ENCODE measurements at places on chromosomes 5 and 9.

DNA sequence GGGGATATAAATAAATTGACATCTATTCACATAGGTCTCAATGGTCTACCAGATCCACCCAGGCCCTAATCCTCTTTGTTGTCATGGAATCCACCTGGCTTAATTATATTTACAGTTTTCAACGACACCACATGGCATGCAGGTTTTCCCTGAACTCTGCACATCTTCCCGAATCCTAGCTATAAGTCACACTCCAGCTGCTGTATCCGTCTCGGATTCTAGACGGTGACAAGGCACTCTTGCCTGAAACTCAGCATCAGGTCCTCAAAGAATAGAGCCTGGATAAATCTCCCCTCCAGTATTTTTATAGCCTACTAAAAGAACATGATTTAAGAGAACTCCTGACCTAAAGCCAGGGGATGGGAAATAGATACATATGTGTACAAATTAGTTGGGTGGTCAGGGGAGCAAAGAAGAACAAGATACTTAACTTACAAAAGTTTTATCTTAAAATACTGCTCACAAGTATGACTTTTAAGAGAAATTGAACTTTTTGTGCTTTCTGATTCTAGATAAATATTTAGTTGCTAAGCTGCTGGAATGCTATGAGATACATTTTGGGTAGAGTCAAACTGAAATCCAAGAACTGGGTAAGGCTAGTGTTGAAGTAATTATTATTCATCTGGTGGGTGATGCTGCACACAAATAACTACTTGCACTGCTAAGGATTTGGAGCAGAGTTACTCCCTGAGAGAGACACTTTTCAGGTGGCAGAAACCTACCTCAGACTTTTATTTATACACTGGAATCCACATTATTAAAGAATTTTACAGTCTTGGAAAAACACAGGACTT is 187.3 kb downstream of the EFNA5 start:
- no peak for DNase-seq

DNA sequence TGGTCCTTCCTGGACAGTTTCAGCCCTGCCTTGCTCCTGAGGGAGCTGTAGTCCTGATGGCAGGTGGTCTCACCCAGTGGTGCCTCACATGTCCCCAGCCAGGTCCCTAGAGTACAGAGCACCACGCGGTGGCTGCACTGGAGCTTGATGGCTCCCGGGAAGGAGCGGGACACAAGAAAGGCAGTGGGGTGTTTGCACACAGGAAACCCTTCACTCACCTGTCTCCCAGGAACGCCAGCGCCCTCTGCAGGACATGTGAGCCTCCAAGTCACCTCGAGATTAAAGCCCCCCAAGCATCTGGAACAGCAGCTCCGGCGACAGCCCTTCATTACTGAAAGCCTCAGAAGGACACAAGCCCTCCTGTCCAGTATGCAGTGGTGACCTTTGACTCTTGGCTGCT is 19.9 kb upstream of the TMEM250 start:
- peak; percentile 26 for DNase-seq

DNA sequence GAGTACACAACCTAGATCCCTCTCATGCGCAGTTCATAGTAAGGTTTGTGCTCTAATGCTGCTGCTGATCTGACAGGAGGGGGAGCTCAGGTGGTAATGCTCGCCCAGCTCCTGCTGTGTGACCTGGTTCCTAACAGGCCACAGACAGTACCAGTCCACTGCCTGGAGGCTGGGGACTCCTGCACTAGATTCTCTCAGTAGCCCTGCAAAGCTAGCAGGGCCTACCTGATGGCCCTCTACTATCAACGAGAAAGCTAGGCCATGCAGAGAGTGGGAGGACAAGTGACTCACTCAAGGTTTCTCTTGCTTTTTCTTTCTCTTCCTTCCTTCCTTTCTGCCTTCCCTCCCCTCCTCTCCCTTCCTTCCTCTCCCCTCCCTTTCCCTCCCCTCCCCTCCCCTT is 55.1 kb upstream of the TEX48 start:
- DNase-seq, result no peak

DNA sequence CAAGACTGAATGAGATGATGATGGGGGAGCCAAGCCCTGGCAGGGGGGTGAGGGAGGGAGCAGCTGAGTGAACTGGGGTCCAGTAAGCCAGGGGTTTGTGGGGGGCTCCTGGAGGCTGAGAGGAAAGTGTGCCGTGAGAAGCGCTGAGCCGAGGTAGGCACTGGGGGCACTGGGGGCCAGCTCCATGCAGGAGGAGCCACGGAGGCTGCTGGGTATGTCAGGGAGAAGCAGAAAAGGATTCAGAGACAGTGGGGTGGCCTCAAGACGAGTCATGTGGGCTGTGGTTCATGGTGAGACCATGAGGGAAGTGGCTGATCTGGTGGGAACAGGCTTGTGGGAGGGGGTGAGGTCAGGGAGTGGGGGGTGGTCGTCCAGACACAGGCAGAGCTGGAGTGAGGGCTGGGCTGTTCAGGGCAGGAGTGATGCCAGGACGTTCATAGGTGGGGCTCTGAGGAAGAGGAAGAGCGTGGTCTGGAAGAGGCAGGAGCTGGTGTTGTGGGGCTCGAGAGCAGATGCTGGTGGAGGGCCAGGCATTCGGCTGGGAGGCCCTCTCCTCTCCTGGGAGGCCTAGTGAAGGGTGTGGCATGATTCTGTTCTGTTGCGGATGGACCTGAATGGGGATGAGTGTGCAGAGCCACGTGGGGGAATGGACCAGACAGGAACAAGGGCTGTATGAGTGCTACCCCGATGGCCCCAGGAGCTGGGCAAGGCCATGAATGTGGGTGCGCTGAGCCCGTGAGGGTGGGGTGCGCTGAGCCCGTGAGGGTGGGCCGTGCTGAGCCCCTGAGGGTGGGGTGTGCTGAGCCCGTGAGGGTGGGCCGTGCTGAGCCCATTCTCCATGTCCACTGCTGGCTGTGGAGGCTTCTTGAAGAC is 92.7 kb upstream of the CACNA1B start:
- DNase-seq, result no peak

Data from CD4-positive, alpha-beta T cell treated with Interleukin-6 at 100 ng/mL for 8 hours (primary cell).